Stimulated activated CD4-positive, alpha-beta T cell treated with anti-CD3 and anti-CD28 coated beads, Interleukin-12 subunit alpha, Interleukin-12 subunit beta, amount 100 ng/mL, for 48 hours (primary cell): ENCODE measurements at places on chromosomes 6 and 20.

GRCh38 chr6:89479897-89480296, 46.9 kb downstream of the ANKRD6 start:
- DNase-seq = no peak

- DNase-seq = no peak
These were observed 2.2 kb upstream of the NEU1 start for GRCh38 chr6:31864818-31865204.

GRCh38 chr20:21273755-21274386, 29.3 kb upstream of the XRN2 start:
- DNase-seq = no peak

DNA sequence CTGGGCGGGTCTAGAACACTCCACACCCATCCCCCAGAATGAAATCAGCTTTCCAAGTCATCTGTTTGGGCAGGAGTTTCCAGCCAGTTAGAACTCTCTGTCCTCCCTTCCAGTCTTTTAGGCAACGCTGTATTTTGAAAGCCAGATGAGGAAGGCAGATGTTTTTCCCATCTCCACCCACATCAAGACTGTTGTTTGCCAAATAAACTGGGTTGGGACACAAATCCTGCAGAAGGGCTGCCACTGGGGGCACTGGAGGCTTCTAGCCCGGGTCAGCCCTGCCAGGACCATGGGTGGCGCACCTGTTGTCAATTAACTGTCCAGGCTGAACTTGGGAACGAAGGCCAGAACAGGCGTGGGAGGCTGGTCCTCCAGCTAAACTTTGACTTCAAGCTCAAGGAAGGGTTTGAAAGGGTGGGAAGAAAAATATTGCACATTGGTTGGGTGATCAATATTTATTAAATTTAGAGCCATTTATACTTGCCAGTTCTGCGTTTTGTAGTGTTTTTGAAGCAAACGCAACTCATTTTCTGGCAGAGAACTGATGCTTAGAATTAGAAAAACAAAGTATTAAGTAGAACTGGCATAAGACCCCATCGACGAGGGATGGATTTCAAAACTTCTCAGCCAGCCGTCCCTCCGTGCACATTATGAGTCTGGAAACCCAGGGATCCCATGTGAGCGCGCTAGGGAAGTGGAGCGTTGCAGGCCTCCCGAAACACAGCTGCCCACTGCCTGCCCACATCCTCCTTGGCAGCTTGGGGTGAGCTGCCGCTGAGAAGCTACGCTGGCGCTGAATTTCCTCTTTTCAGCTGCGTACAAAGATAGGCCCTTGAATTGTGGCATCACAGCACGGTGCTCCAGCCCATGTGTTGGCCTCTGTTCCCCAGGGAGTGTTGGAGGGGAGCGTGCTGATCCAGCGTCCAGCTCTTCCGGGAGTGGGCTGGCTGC, 297.4 kb downstream of the QKI start:
- DNase-seq = no peak

- DNase-seq = no peak
These were observed 90.2 kb upstream of the TOX2 start for GRCh38 chr20:43824309-43825050.

DNA sequence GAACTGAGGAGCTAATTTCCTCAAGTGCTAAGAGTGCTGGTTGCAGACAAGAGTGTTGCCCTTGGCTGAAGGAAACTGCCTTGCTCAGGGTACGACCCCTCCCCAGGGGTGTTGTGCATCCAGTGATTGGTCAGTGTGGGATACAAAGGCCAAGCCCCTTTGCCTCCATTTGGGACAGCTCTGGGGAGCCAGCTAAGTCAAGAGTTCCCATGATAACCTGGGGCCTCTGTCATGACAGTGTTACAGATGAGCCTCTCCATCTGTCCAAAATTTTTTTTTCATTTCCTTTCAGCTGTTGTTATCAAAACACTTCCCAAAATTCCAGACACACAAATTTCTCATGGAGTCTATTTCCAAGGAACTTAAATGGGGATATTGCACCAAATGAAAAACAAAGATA, 93.3 kb downstream of the HS3ST5 start:
- no peak for DNase-seq

DNA sequence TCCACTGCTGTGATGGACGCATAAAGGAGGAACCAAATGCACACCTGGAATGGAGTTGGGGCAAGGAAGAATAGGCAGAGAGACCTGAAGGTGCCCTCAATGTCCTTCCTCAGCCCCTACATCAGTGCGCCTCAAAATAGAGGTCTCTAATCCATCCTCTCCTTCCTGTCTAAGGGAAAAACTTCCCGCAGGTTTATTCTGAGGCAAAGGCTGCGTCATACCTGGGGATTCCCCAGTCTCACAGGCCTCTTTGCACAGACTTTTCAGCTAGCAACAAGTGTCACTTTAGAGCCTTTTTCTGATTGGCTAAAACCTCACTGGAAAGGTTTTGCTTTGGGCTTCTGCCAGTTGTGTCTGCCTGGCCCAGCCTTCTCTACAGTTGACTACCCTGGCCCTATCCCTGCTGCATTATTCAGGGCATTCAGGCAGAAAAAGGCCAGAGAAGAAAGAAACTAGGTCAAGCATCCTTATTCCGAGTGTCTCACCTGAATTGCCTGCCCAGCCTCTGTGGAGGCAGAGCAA, 1.8 kb upstream of the HLA-DQB1 start:
- DNase-seq = no peak

DNA sequence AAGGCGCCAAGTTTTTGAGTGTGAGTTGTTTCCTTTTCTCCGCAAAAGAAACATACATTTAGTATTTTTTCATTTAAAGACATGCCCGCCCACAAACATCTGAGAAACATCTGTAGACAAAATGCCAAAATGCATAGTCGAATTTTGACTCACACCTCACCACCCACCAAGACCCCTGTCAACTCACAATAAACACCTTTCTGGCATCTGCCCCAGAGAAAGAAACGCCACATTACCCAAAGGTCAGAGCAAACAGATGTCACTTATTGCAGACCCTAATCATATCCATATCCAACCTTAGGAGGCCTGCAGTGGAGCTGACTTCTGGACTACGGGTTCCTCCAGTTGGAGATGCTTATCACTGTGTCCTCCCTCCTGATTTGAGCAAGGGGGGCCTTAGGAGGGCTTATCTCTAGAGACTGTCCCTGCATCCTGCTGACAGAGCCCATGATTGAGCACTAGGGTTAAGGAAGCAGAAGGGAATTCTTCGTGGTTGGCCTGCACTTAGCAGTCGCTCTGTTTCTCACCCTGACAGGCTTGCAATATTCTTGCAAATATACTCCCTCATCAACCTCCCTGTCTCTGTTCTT, 90.5 kb upstream of the TBX18 start:
- no peak for DNase-seq

- no peak for DNase-seq
These were observed 5.5 kb downstream of the DYNLT1 start for GRCh38 chr6:158639056-158639455.

GRCh38 chr6:100865525-100865924, 15.6 kb downstream of the ASCC3 start:
- DNase-seq = no peak

GRCh38 chr6:169421586-169422264, 168.1 kb upstream of the THBS2 start:
- no peak for DNase-seq

DNA sequence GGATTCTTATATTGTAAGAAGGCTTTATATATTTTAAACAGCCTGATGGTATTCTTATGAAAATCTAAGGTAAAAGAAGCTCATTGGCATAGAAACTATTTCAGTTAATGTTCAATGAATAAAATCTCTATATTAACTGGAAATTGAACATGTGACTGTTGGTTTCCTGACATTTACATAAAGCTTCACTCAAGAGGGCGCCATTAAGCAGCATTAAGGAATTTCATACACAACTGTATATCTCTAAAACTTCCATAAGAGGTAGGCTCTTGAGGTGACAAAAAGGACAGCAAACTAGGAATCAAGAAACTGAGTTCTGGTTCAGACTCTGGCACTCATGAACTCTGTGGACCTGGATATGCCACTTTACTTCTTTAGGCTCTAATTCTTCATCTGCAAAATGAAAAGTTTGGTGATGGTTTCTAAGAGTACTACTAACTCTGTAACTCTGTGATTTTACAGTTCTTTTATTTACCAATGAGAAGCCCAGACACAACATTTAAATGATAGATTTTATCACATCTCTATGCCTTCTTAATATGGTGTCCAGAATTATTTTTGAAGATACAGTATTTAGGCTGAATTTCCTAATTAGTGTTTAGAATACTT, 147.5 kb downstream of the FLRT3 start:
- no peak for DNase-seq

- DNase-seq = no peak
These were observed 569 bp downstream of the TCEA2 start for GRCh38 chr20:64063389-64064144.

GRCh38 chr20:24303393-24304170, 165.8 kb upstream of the SYNDIG1 start:
- no peak for DNase-seq

DNA sequence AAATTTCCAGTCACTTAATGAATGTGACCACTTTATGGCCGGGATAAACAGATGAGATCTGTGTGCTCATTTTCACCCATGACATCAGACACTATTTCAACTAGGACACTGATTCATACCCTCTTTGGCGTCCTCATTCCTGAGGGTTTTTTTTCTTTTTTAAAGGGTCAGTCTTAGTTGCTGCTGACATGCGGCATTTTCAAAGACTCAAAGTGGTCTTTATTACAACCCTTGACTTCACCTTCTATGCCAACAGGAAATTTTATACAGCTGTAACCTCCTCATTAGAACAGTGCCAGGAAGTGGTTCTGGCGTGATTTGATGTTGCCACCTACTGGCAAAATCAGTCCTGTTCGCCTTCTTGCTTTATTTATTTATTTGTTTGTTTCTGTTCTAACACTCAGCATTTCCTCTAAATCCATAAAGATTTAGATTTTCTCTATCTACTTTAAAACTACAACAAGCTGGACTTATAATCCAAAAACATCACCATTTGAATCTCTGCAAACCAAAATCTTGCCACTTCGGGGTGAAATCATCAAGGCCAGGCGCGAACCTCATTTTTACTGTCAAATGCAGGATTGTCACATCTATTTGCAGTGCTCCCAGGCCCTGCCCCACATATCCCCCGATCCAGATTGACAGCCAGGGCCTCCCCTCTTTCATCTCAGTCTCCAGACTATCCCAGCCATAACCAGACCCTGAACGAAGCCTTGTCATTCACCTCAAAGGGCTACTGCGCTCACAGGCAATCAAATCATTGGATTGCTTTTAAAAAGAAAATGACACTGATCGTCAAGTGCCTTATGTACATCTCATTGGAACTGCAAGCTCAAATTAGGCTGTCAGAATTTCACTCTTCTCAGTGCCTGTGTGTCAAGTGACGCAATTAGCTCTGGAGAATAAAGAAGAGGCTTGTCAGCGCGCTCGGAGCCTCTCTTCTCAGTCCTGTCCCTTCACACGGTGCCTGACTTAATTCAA, 77.5 kb downstream of the C6orf118 start:
- DNase-seq = no peak

DNA sequence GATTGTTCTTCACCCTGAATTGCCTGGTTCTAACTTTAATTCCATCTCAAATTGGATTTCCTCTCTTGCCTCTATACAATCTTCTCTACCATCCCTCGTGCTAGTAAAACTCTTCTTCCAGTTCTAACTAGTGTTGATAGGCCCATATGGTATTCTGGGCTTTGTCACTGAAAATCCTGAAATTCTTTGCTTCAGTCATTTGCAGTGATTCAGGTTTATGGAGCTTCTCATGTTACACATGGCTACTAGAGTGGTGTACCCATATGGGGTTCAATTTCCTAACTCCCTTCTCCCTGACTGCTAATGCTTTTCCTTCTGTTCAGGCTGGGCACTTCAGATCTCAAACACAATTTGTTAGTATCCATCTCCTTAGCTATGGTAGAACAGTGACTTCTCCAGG, 956.6 kb downstream of the KIF16B start:
- no peak for DNase-seq

DNA sequence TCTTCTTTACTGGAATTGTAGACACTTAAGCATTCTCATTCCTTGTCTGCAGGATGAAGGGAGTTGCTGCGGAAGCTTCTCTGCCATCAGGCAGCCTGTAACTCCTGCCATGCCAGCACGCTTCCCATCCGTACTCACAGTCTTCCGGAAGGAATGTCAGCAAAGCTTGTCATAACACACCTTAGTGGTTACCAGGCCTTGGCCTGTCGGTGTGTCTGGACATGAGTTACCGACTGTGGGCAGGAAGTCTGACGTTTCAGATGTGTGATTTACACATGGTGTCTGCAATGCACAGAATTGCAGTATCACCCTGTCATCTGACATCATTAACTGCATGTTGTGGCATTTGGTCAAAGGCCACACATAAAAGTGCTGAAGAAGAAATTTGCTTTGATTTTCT, 102.2 kb downstream of the SLC24A3 start:
- DNase-seq = no peak

DNA sequence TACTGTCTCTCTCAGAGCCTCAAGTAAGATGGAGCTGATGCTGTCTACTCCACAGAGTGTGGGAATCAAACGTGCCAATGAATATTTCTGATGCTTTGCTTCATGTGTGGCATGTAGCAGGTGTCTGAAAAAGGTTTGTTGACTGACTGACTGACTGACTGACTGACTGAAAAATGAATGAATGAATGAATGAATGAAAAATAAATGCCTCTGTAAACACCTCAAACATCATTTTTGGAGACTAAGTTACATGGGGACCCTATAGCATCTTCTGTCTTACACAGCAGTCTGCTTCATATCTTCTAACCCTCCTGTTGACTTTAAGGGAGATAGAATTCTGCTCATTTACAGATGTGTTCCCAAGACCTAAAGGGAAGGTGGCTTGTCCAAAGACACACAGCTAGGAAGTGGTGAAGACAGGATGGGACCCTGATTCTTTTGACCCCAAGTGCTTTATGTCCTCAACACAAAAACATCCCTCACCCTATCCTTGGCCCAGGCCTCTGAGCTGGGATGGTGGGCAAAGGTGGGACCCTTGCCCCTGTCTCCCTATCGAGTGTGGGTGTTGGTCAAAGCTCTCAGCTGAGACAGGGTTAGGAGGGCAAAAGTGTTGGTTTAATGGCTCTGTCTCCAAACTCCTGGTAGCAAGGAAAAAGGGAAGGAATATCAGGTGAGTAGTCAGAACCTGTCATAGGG, 104.4 kb downstream of the TOX2 start:
- no peak for DNase-seq

DNA sequence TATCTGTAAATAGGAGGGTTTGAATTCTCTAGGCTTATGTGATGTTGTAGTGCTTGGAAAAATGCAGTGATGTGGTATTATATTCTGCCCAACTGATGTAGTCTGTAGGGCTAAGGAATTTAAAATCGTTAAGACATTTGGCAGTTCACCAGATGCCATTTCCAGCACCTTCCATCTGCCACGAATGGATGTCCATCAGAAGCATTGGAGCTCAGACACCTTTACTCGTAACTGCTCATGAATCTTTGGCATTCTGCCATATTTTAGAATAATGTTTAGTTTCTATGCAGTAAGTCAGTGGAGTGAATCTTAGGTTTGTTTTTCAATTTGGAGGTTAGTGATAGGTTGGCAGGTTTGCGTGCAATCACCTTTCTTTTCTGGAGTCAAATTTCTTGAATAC, 2.4 kb upstream of the SYTL3 start:
- DNase-seq = no peak
